ENCODE measurements at places on chromosomes 13 and 19.

DNA sequence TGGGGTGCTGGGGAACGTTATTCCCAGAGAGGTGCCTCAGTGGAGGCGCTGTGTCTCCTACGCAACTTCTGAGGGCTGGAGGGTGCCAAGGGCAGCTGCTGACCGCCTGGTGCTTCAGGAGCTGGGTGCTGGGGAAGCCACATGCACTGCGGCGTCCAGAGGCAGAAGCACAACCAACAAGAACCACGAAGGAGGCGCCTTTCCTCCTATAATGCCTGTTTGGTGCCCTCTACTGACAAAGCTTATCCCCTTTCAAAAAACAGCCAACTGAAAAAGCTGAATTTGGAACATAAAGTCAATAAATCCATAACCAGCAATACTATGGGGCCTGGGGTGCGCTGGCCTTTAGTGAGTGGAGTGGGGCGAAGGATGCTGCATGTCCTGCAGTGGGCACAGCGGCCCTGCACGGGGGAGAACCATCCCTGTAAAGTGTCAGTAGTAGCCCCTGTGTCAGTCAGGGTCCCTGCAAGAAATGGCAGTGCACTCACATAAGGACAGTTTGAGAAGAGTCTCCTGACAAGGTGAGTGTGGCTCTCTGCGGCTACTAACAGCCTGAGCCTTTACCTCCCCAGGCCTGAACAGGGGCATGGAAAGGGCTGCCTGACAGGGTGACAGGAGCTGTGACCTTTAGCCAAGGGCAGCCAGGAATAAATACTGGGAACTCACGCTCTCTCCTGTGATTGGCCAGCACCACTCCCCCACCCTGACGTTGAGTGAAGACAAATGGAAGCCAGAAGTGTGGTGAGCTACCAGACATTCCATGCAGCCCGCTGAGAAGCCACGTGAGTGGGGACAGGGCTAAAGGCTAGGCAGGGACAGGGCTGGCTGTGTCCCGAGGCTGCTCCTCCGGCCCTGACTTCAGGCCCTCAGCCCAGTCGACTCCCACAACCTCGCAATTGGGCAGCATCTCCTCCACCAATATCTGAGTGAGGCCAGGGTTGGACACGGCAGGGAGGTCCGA is 4.5 kb upstream of the B3GNT8 start:
- H3K27me3 ChIP-seq = no peaks in the 10 kb centered on the region
- H3K4me3 ChIP-seq = no peak overlapping the region
- peak overlapping the region; percentile 78 for H3K27ac ChIP-seq

GRCh38 chr19:16233836-16234551 is 36.3 kb downstream of the AP1M1 start:
- H3K4me1 ChIP-seq = peaks cover 8% of the 10 kb centered on the region
- H3K27ac ChIP-seq = no peak overlapping the region
- DNase-seq = no peak
- H3K36me3 ChIP-seq = peaks cover 31% of the 10 kb centered on the region

GRCh38 chr13:43676320-43676719 is 110.5 kb downstream of the ENOX1 start:
- no peak for DNase-seq
- H3K4me1 ChIP-seq = no peaks in the 10 kb centered on the region
- no peaks in the 10 kb centered on the region for H3K36me3 ChIP-seq

DNA sequence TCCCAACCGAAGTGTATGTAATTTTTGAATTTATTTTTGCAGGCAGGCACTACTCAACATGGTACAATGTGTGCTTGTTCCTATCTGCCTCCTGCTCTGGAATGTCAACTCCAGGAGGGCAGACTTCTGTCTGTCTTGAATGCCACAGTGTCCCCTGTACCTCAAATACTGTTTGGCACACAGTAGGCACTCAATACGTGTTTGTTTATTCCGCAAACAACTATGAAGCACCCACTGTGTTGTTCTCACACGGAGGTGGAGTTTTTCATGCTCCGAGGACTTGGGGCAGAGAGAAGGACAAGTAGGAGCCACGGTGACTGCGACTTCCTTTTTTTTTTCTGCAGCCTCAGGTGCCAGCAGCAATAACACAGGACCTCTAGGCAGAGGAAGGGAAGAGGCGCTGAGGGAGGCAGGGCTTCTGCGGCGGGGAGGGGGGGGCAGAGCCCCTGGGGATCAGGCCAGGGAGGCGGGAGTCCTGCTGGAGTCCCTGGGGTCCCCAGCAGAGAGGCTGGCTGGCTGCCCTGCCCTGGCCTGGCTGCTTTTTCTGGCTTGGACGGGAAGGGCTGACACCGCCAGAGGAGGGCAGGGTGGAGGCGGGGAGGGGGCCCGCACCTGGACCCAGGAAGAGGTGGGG is 29.3 kb upstream of the TNFAIP8L1 start:
- H3K4me3 ChIP-seq = no peak overlapping the region
- peaks cover 9% of the 10 kb centered on the region for H3K36me3 ChIP-seq
- H3K4me1 ChIP-seq = no peaks in the 10 kb centered on the region
- DNase-seq = no peak

DNA sequence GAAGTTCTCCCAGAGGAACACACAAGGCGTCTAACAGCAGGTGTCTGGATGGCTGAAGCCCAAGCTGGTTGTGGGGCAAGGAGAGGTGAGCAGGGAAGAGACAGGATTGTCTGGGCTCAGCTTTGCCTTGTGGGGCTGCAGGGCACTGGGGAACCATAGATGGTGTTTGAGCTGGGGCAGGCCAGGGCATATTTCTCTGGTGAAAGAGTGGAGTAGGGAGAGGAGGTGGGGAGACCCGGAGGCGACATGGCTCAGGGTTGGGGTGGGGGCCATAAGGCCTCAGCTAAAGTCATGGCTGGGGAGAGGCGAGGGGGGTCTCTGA is 5.4 kb upstream of the PALM start:
- DNase-seq = no peak
- peaks cover 6% of the 10 kb centered on the region for H3K4me1 ChIP-seq
- H3K36me3 ChIP-seq = peaks cover 2% of the 10 kb centered on the region
- H3K27me3 ChIP-seq = peaks cover 9% of the 10 kb centered on the region
- peak overlapping the region; percentile 53 for H3K4me3 ChIP-seq

DNA sequence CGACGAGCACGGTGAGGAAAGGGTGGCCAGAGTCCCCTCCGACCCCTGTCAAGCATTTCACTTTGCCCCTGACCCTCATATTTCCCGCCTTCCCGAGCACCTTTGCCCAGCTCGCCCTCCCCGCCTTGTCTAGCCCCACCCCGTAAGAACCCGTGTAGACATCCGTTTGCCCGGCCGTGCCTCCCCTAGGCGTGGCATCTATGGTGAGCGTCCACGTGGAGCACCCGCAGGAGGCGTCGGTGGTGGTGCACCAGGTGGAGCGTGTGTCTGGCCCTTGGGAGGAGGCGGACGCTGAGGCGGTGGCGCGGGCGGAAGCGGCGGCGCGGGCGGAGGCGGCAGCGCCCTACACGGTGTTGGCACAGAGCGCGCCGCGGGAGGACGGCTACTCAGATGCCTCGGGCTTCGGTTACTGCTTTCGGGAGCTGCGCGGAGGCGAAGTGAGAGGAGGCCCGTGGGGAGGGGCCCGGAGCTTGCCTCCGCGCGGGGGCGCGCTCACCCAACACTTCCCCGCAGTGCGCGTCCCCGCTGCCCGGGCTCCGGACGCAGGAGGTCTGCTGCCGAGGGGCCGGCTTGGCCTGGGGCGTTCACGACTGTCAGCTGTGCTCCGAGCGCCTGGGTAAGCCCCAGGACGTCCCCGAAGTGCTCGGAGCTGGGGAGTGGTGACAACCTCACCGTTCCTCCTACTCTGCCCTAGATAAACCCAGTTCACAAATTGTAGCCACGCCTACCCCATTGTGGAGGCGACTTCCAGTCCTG is 4.2 kb downstream of the LTBP4 start:
- peaks cover 21% of the 10 kb centered on the region for H3K36me3 ChIP-seq
- peaks cover 13% of the 10 kb centered on the region for H3K27me3 ChIP-seq
- peaks cover 68% of the 10 kb centered on the region for H3K4me1 ChIP-seq
- DNase-seq = peak; percentile 77

DNA sequence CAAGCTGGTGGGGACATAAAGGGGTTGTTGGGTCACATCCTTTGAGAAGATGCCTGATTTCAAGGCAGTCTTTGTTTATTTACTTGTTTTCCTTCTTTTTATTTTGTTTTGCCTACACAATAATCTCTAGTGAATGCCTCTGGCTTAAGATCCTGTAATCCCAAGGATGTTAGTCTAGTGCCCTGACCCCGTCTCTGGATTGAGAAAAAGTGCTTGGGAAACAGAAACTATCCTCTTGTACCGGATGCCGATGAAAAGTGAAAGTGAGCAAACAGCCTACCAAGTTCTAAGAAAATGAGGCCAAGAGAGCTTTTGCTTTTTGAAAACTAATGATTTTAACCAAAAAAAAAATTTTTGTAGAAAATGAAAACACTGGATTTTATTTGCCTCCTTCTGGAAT is 42.1 kb upstream of the C1QTNF9 start:
- no peaks in the 10 kb centered on the region for H3K27me3 ChIP-seq
- H3K36me3 ChIP-seq = peaks cover 53% of the 10 kb centered on the region
- H3K4me3 ChIP-seq = peak overlapping the region; percentile 83
- DNase-seq = peak; percentile 47
- peaks cover 91% of the 10 kb centered on the region for H3K4me1 ChIP-seq

GRCh38 chr13:111939666-111940278 is 127.2 kb upstream of the SOX1 start:
- H3K36me3 ChIP-seq = no peaks in the 10 kb centered on the region
- H3K4me1 ChIP-seq = no peaks in the 10 kb centered on the region
- H3K27ac ChIP-seq = no peak overlapping the region
- peaks cover 16% of the 10 kb centered on the region for H3K27me3 ChIP-seq
- no peak for DNase-seq
- H3K4me3 ChIP-seq = no peak overlapping the region

DNA sequence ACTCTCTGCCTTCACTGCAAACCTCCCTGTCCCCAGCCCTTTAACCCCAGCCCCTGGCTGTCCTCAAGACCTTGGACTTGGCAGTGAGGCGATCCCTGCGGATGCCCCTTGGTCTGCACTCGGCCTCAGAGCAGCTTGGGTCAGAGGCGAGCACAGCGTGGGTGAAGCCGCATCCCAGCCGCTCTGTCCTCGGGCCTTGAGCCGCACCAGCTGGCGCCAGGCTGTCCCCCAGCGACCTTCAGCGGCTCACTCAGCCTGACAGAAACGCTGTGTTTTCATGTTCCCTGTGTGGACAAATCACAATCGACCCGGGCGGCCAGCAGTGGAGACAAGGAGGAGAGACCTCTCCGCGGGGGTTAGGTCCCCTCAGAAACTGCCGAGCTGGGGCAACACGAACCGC is 52.0 kb downstream of the GNG7 start:
- no peak for DNase-seq
- H3K27me3 ChIP-seq = peaks cover 17% of the 10 kb centered on the region
- no peak overlapping the region for H3K27ac ChIP-seq
- no peak overlapping the region for H3K4me3 ChIP-seq
- H3K4me1 ChIP-seq = no peaks in the 10 kb centered on the region

- H3K27me3 ChIP-seq = no peaks in the 10 kb centered on the region
- H3K27ac ChIP-seq = no peak overlapping the region
- no peaks in the 10 kb centered on the region for H3K36me3 ChIP-seq
- H3K4me3 ChIP-seq = no peak overlapping the region
- no peak for DNase-seq
- no peaks in the 10 kb centered on the region for H3K4me1 ChIP-seq
Measured at GRCh38 chr13:34620074-34620850, 321.8 kb upstream of the NBEA start.

DNA sequence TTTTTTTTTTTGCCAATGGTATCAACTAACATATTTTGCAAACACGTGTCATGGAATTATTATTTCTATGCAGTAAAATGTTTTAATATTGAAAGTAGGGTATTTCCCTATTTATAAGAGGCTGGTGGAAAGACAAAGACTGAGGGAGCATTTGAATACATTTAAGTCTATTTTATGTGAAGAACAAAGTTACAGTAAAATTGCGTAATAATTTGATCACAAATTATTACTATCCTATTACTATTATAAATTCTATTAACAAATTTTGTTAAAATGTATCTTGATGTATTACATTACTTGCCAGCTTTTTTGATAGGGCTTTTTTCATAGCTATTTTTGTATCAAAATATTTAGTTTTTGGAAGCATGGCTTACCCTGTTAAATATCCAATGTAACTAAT is 58.4 kb downstream of the GPC5 start:
- no peak overlapping the region for H3K27ac ChIP-seq
- peaks cover 7% of the 10 kb centered on the region for H3K27me3 ChIP-seq
- H3K36me3 ChIP-seq = no peaks in the 10 kb centered on the region
- H3K4me1 ChIP-seq = no peaks in the 10 kb centered on the region

- no peak for DNase-seq
- H3K4me3 ChIP-seq = no peak overlapping the region
- no peaks in the 10 kb centered on the region for H3K36me3 ChIP-seq
- H3K27ac ChIP-seq = no peak overlapping the region
Measured at GRCh38 chr13:28333204-28333881, 161.6 kb downstream of the FLT1 start.

DNA sequence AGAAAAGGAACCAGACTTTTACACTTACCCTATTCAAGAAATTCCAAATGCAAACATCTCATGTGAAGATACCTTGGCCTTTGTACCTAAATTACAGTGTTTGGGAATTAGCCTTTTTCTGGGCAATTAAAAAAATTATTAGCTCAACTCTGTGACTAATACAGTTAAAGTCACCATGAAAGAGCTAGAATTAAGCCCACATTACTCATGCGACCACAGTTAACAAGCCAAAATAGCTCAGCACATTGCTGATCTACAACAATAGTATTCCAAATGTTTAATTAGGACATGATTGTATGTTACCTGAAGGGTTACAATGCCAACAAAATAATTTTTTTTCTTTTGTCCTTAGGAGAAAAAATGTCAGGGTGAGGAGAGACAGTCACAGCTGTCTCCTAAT is 263.6 kb upstream of the GPC6 start:
- H3K36me3 ChIP-seq = no peaks in the 10 kb centered on the region
- H3K27me3 ChIP-seq = no peaks in the 10 kb centered on the region
- H3K27ac ChIP-seq = no peak overlapping the region
- no peak overlapping the region for H3K4me3 ChIP-seq
- no peaks in the 10 kb centered on the region for H3K4me1 ChIP-seq
- no peak for DNase-seq

DNA sequence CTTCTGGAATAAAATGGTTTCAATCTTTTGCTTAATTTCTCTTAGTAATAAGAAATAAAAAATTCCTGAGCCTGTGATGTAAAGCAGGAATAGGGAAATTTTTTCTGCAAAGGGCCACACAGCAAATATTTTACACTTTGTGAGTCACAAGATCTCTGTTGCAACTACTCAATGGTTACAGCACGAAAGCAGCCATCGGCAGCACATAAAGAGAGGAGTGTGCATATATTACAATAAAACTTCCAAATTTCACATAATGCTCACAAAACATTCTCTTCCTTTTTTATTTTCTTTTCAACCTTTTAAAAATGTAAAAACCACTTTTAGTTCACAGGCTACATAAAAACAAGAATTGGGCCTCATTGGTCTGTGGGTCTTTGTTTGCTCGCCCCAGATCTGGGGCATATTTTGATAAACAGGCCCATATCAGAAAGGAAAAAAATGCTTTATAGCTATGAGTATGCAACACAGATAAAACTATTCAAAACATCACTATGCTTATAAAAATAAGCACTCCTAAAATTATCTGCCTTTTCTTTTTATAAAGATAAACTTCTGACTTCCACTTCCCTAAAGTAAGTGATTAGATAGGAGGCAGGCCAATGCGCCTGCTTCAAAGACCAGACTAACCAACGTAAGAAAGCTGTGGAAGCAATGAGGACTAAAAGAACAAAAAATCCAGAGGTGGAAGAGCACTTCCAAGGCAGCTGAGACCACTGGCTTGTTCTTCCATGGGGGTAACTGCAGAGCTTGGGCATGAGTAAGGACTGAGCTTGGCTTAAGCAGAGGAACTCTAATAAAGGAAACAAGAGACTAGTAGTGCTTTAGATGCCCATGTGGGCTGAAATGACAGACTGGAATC is 26.5 kb downstream of the MYCBP2 start:
- H3K36me3 ChIP-seq = peaks cover 10% of the 10 kb centered on the region
- no peak overlapping the region for H3K4me3 ChIP-seq
- DNase-seq = no peak
- peaks cover 37% of the 10 kb centered on the region for H3K4me1 ChIP-seq

Measured in effector memory CD8-positive, alpha-beta T cell (primary cell).